ENCODE measurements at places on chromosomes 6 and 20. TPM values are rescaled to one million over a fixed set of nuclear protein-coding genes. Genes with fewer than 3 reads are reported as not detected.

SIRPB2 gene
- 1.7 TPM for total RNA-seq

THBD gene
- total RNA-seq: 8.6 TPM

PLEKHG1 gene
- 21.8 TPM for total RNA-seq

AVP gene
- total RNA-seq: not detected

NT5E gene
- total RNA-seq: 58.8 TPM

DNA sequence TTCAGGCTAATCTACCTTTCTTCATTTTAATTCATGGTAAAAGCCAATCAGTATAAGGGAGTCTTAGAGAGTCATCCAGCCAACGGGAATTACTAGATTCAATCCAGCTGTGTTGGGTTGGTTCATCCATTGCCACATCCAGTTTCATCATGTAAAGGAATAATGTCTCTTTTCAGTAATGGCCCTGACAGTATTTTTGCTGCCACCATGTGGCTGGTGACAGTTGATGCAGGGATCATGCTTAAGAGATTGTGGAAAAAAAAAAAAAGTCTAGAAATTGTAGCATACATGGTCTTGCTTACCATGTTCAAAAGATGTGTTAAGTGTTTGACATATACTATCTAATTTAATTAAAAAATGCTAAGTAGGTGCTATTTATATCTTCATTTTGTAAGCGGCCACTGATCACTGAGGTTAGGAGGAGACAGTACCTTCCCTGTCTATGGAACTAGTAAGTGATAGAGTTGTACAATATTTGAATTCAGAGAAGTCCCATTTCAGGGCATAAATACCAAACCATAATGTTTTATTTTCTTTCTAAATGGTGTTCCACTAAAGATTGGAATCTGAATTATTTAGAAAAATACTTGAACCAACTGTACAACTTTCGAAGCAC, 135.9 kb downstream of the KHDRBS2 start:
- H3K36me3 ChIP-seq: no peaks in the 10 kb centered on the region
- H3K4me1 ChIP-seq: no peaks in the 10 kb centered on the region
- DNase-seq: no peak
- H3K4me3 ChIP-seq: no peak overlapping the region
- H3K27me3 ChIP-seq: no peaks in the 10 kb centered on the region

- peak overlapping the region; percentile 84 for H3K27ac ChIP-seq
- H3K36me3 ChIP-seq: no peaks in the 10 kb centered on the region
- no peak overlapping the region for H3K4me3 ChIP-seq
- no peak for DNase-seq
- H3K27me3 ChIP-seq: no peaks in the 10 kb centered on the region
Observed at GRCh38 chr6:24859608-24860200, 61.0 kb upstream of the ARMH2 start.

- no peaks in the 10 kb centered on the region for H3K36me3 ChIP-seq
- no peak for DNase-seq
- no peak overlapping the region for H3K27ac ChIP-seq
- H3K27me3 ChIP-seq: no peaks in the 10 kb centered on the region
Observed at GRCh38 chr6:138673346-138674014, 100.1 kb upstream of the CCDC28A start.

GRCh38 chr6:23547851-23548250, 578.2 kb upstream of the NRSN1 start:
- H3K4me1 ChIP-seq: no peaks in the 10 kb centered on the region
- H3K27ac ChIP-seq: no peak overlapping the region
- H3K27me3 ChIP-seq: no peaks in the 10 kb centered on the region
- H3K4me3 ChIP-seq: no peak overlapping the region
- no peak for DNase-seq

DNA sequence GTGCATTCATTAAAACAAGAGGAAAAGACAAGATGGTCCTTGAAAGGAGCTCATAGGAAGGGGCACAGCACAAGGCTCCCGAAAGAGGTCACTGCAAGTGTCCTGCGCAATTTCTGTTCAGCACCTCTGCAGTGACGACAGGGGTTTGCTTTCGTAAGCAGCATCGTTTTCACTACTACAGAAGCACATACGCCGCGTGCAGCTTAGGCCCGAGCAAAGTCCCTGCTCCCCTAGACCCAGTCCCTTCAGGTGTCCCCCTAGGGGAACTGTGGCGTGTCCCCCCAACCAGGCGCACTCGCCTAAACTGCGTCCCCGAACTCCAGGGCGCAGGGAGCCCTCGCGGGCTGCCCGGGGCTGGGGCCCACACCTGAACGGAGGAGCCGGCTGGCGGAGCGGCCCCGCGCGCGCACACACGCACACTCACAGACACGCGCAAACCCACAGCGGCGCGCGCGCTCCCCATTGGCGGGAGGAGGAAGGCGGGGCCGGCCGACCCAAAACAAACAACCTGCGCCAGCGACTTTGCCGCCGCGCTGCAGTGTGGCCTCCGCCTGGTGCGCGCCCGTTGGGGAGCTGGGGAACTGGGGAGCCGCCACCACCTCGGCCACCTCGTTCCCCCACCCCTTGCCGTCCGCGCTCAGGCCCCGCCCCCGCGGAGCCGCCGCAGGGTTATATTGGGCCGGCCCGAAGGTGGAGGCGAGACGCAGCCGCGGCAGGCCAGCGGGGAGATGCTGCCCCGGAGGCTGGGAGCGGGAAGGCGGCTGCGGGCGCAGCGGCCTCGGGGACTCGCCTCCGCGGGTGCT, at the start of gene FOXQ1:
FOXQ1 (plus strand) TSS at position 699 of the 803 bp plus-strand sequence. CDS start 607 bp downstream, outside the sequence.
- H3K36me3 ChIP-seq: no peaks in the 10 kb centered on the region
- H3K4me3 ChIP-seq: no peak within 1 kb of the TSS
- H3K27ac ChIP-seq: no peak within 1 kb of the TSS
- no peaks in the 10 kb centered on the region for H3K27me3 ChIP-seq
- H3K4me1 ChIP-seq: peaks cover 17% of the 10 kb centered on the region
- no peak for DNase-seq

GRCh38 chr6:160766657-160766988, 64.6 kb downstream of the PLG start:
- H3K4me1 ChIP-seq: no peaks in the 10 kb centered on the region
- H3K4me3 ChIP-seq: peak overlapping the region; percentile 29
- peak overlapping the region; percentile 50 for H3K27ac ChIP-seq
- DNase-seq: no peak
- no peaks in the 10 kb centered on the region for H3K27me3 ChIP-seq
- no peaks in the 10 kb centered on the region for H3K36me3 ChIP-seq

- H3K27ac ChIP-seq: no peak overlapping the region
- no peaks in the 10 kb centered on the region for H3K36me3 ChIP-seq
- no peak overlapping the region for H3K4me3 ChIP-seq
- no peaks in the 10 kb centered on the region for H3K27me3 ChIP-seq
- no peak for DNase-seq
Observed at GRCh38 chr6:16840725-16841124, 79.5 kb upstream of the ATXN1 start.

- DNase-seq: no peak
Observed at GRCh38 chr6:16493112-16493511, 254.7 kb downstream of the GMPR start.

Data from uterus (tissue), 4 donors.